ENCODE measurements at places on chromosomes 3 and 15.

DNA sequence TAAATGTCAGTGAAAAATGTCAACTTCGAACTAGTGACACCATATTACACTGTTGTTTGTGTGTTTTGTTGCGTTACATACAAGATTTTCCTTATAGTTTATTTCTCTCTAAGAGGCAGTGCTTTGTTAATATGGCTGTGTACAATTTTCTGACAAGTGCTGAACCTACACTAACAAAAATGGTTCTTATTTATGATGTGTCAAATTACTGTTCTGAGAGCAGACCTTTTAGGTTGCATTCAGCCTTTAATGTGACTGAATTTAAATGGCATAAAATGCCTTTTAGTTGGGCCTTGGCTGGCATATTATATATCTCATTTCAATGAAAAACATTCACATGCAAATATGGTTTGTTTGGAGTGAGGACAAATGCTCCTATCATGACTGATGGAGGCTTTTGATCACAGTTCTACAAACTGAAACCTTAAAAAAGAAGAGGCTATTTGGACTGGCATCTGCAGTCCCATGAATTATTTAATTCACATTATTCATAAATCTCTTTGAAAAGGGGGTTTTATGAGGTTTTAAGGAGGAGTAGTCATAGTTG is 750.6 kb downstream of the CADM2 start:
- DNase-seq: no peak

- peak; percentile 5 for DNase-seq
Observed at GRCh38 chr3:137121704-137122314, 164.0 kb downstream of the IL20RB start.

DNA sequence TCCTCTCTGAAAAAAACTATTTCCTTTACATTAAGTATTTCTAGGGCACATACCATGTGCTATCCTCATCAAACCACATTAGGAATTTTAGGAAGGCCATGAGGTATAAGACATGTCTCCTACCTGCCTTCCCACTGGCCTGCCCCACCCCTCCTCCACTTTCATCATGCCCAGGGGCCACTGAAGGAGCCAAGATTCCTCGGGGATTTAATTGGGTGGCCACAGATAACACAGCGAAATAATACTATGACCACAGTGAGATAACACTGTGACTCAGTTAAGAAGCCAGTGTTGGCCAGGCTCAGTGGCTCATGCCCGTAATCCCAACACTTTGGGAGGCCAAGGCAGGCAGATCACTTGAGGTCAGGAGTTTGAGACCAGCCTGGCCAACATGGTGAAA is 9.8 kb upstream of the BMF start:
- no peak for DNase-seq

DNA sequence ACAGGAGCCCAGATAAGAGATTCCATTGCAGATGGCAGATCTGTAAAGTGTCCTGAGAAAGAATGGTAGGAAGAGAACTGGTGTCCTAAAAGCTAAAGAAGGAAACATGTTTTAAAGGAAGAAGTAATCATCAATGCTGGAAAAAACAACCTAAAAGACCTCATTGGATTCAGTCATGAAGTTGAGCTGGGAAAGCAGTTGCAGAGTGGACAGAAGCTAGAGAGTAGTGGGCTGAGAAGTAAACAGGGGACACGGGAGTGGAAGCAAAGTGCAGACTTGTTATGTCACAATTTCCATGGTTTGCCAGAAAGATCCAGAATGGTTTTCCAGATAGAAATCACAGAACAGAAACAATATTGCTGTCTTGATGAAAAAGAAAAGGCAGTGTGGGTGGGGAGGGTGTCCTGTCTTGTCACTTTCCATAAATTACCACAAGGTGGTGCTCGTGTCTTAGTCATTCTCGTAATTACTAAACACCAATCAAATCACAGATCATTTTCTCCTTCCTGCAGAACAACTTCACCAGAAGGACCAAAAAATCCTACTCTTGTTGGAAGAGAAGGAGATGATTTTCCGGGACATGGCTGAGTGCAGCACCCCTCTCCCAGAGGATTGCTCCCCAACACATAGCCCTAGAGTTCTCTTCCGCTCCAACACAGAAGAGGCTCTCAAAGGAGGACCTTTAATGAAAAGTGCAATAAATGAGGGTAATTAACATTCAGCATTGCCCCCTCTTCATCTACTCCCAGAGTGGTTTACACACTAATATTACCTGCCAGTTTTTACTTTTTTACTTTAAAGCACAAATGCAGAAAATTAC is 64.5 kb downstream of the KLHL25 start:
- DNase-seq: no peak

DNA sequence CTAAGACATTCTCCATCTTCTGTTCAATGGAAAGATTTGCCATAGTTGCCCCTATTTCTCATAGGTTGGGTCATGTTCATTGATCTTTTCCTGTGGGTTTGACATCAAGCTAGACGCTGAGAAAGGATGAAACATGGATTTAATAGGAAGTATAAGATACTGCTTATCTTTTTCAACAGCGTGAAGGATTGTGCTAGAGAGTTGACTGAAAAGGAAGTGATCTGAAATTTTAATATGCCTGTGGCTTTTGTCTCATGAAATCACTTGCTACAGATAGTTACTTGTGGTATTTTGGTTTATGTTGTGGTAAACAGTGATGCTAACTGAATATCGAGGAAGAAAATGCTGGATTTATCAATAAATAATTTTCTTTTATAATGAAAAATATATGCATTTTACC is 442.9 kb downstream of the EDEM1 start:
- no peak for DNase-seq

- DNase-seq: no peak
Observed at GRCh38 chr3:64349551-64349950, 124.3 kb upstream of the PRICKLE2 start.

GRCh38 chr3:10467204-10467603 is 38.2 kb downstream of the ATP2B2 start:
- no peak for DNase-seq

DNA sequence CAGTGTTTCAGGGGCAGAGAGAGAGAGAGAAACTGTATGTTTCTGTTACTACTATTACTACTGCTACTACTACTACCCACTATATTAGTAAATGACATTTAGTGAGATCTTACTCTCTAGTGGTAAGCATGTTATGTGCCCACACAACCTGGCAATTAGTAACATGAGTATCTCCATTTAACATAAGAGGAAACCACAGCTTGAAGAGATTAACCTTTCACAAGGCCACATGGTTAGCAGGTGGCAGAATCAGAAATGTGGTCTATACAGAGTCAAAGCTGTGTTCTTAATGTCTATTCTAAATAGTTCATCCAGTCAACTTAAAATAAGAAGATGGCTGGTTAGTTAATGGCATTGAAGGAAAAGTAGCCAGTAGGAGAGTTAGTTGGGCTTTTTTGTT is 961.6 kb downstream of the MCTP2 start:
- DNase-seq: no peak

DNA sequence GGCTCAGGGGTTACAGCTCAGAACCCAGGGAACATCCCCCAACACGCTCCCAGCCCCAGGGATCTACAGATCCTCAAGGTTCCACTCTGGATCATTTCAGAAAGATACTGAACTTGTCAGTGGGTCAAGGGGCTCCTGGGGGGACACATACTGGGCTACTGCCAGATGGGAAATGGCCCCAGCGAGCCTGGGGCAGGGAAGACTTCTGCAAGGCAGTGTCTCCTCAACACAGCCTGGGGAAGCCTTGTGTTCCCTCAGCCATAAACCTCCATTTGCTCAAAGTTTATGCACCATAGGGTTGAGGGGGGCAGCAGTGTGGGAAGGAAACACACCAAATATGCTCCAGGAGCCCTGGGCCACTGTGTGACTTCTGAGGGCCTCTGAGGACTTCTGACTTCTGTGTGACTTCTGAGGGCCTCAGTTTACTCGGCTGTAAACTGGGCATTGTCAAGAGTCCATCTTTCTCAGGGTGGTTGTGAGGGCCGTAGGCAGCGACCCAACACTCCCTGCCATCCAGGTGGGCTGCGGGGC is 58.4 kb downstream of the IQSEC1 start:
- DNase-seq: no peak

Data from kidney epithelial cell (primary cell).